ENCODE measurements at places on chromosomes 1 and 21.

DNA sequence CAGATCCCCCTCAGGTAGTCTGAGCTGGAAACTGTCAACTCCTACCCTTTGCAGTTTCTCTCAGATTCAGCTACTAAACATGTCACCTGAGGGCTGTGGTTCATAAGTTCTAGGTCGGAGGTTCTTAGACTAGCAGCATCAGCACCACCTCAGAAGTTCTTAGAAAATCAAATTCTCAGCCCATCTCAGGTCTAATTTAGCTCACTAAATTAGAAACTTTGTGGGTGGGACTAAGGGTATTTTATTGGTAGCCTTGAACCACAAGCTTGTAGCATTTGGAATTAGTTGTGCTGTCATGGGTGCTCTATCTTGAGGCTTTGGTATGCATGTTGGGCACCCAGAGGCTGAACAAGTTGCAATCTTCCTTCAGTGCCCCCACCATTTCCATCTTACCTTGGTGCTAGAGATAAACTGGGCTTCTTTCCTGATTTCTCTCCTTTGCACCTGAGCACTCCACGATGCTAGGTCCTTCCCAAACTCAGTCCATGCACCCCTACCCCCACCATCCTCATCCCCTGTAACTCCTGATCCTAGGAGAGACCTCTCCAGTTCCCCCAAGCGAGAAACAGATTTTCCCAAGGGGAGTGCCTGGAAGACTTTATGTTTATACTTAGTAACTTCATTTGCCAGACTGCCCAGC, 54.2 kb downstream of the S1PR1 start:
- no peak for DNase-seq

- peak; percentile 97 for DNase-seq
Measured at GRCh38 chr1:84847253-84848250, 45.5 kb downstream of the LPAR3 start.

GRCh38 chr21:35619184-35619583, 441.1 kb downstream of the SETD4 start:
- DNase-seq: peak; percentile 83

DNA sequence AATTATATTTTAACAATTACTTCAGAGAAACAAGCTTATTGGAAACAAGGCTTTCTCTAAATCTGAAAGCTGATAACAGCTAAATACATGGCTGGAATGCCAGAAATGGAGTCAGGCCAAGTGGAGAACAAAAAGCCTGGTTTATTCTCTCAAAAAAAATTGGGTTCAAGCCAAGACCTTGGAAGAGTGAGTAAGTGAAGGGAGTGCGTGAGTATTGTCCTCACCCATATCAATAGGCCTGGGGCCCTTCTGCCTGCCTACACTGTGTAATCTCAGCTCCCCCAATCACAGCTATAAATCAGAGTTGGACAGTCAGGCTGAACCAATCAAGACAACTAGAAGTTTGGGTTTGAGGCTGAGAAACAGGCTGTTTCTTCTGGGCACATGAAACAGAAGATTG, 7.4 kb downstream of the KYAT3 start:
- DNase-seq: peak; percentile 93

DNA sequence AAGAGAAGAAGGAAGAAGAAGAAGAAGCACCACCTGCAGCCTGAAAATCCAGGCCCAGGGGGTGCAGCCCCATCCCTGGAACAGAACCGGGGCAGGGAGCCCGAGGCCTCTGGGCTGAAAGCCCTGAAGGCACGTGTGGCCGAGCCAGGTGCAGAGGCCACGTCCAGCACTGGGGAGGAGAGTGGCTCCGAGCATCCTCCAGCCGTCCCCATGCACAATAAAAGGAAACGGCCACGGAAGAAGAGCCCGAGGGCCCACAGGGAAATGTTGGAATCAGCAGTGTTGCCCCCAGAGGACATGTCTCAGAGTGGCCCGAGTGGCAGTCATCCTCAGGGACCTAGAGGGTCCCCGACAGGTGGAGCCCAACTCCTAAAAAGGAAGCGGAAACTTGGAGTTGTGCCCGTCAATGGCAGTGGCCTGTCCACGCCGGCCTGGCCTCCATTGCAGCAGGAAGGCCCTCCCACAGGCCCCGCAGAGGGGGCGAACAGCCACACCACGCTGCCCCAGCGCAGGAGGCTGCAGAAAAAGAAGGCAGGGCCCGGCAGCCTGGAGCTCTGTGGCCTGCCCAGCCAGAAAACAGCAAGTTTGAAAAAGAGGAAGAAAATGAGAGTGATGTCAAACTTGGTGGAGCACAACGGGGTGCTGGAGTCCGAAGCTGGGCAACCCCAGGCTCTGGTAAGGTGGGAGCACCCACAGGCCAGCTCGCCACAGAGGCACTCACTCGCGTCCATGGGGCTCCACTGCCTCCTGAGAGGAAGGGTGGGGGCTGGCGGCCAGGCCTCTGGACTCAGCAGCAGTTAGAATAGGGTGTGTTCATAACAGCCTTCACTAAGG, 28.4 kb downstream of the RRP1B start:
- DNase-seq: no peak

DNA sequence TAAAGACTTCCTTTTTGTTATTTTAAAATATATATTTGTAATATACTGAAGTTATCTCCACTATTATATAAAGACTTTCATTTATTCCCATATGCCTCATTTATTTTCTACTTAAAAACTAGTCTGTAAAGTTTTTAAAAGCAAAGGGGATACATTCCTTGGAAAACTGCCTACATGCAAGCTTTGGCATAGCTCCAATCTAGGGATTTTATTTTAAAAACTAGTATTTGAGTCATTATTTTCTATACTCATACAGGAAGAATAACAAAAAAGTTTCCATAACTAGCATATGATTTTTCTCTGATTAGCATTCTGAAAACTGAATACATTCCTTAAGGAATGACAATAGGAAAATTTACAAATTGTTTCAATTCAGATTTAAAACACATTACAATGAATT, 88.9 kb downstream of the COL24A1 start:
- no peak for DNase-seq

DNA sequence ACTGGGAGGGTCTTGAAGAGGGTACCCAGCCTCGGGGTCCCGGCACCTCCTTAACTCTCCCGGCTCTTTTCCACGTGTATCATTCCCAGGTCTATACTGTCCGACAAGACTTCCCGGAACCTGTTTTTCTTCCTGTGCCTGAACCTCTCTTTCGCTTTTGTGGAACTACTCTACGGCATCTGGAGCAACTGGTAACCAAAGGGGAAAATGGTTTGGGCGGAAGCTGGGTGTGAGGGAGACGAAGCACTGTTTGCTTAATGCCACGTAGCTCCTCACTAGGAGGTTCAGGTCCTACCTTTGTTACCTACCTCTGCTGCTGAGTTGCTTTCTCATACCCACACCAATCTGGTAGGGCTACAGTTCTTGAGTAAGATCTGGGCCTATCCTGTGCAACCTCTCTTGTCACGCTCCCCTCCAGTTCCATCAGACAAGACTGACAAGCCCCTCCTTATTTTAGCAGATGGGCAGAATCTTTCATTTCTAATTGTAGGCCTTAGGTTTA, 642 bp downstream of the SLC30A7 start:
- DNase-seq: peak; percentile 24

- no peak for DNase-seq
Measured at GRCh38 chr1:47276850-47277249, 37.1 kb downstream of the STIL start.

DNA sequence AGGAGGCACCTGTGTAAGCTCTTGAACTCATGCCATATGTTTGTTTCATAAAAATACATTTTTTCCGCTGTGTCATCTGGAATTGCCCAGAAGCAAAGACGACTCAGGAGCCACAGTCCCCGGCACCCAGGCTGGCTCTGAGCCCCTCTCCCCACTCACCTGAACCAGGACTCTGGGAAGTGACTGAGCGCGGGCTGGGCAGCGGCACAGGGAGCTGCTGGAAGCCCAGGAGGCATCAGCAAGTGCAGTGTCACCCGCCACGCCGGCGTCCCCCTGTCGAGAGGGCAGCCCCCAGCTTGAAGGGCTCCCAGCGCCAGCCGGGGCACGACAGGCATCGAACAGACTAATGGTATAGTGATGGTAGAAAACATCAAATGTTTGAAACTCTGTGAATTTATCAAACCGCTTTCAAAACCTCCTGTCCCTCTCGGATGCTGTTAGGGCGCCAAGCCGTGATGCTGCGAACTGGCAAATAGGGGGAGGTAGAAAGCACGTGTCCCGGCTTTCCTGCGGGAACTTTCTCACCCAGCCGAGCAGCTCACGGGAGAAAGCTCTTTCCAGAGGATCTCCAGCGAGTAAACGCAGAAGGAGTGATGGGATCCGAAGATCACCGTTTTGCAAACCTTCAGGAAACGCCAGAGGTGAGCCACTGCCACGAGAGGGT, 57.8 kb upstream of the COL18A1 start:
- no peak for DNase-seq

- peak; percentile 72 for DNase-seq
Measured at GRCh38 chr1:28370239-28371009, 884 bp downstream of the PHACTR4 start.

- no peak for DNase-seq
Measured at GRCh38 chr1:970973-971730, 4.9 kb downstream of the PLEKHN1 start.

Data from foreskin fibroblast (primary cell).